ENCODE measurements at places on chromosomes 13 and 19.

DNA sequence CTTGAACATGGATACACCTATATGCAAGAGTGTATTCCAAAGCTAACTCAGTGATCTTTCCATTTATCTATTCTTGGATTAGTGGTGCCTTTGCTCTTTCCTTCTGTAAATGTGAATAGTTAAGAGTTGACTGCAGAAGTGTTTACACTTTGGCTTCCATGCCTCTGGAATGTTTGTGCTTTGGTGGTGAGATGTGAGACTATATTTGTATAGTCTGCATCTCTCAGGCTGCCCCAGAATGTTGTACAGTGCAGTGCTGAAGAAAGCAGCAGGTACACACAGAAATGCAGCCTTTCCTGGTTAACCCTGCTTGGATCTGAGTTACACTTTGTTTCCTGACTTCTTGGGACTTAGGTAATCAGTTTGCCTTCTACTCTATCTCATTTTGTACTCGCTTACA lies 90.2 kb downstream of the DNAJC15 start:
- DNase-seq, result no peak

GRCh38 chr19:19388568-19389555 lies 16.6 kb upstream of the GATAD2A start:
- DNase-seq, result no peak

DNA sequence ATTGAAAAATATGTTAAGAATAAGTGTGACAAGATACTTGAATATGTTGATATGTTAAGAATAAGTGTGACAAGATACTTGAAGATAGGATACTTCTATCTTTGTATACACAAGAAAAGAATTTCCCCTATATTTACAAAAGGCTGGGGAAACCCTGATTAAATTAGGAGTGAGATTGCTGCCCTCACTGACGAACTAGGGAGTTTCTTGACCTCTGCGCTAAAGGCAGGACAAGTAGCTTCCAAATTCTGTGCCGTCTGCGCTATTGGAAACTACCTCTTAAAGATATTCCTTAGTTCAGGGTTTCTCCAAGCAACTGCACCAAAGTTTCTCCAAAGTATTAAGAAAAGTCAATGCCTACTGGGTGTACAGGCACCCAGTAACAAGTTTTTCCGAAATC lies 730 bp downstream of the ZNF260 start:
- no peak for DNase-seq

DNA sequence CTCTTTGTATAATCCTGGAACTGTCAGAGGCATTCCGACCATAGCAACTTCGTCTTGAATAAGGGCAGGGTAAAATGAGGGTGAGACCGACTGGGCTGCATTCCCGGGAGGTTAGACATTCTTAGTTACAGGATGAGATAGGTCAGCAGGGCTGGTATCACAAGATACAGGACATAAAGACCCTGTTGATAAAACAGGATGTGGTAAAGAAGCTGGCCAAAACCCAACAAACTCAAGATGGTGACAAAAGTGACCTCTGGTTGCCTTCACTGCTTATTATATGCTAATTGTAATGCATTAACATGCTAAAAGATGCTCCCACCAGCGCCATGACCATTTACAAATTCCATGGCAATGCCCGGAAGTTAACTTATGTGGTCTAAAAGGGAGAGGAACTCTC lies 27.7 kb upstream of the MBNL2 start:
- no peak for DNase-seq

DNA sequence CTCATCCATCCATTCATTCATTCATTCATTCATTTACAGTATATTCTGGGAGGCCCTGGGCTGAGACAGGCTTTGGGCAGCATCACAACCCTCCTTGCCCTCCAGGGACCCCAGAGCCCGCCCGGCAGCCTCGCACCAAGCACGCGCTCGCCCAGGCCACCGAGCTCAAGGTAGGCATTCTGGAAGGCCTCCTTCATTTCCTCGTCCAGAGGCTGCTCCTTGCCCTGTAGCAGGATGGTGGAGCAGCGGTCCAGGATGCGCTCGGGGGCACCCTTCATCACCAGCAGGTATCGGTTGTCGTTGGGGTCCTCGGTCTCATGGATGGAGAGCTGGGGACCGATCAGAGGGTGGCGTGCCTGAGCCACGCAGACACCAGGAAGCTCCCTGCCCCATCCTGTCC lies 15.6 kb downstream of the ATP1A3 start:
- no peak for DNase-seq

DNA sequence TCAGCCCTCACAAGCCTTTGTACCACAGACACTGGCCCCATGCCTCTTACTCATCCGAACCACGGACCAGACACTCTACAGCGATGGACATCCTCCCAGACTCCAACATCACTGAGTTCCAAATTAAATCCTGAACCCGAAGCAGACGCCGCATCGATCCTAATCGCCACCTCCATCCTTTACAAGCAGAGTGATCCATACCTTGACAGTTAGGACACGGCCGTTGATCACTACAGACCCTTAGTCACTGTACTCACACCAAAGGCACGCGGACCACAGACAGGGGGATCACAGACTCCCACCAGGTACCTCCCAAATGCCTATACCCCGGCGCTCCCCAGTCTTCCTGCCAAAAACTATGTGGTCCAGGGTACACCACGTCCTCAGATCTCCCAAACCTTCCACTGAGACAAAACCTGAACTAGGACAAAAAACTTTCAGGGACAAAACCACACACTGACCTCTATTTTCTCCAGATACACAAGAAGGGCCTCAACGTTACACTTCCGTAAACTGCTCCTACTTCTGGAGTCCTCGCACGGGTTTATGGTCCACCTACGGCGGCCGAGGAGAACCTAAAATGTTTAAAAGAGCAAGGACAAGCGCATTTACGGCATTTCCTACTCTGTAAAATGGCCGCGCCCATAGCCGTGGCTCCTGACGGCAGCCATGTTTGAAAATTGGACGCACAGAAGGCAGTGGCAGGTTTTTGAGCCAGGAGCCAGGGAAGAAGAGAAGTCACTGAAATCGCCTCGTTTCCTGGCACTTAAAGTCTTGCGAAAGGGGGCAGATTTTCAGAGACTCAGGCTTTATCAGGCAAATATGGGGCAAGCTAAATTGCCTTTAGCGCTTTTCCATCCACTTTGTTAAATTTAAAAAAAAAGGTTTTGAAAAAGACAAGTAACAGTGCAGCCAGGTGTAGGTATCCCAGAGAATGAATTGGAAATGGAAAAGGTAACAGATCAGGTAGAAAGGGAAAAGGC lies at the start of gene ZNF350:
Gene ZNF350 (minus strand): TSS at position 532 of the 983 bp plus-strand sequence. CDS start 12,480 bp downstream, outside the sequence.
- no peak for DNase-seq

DNA sequence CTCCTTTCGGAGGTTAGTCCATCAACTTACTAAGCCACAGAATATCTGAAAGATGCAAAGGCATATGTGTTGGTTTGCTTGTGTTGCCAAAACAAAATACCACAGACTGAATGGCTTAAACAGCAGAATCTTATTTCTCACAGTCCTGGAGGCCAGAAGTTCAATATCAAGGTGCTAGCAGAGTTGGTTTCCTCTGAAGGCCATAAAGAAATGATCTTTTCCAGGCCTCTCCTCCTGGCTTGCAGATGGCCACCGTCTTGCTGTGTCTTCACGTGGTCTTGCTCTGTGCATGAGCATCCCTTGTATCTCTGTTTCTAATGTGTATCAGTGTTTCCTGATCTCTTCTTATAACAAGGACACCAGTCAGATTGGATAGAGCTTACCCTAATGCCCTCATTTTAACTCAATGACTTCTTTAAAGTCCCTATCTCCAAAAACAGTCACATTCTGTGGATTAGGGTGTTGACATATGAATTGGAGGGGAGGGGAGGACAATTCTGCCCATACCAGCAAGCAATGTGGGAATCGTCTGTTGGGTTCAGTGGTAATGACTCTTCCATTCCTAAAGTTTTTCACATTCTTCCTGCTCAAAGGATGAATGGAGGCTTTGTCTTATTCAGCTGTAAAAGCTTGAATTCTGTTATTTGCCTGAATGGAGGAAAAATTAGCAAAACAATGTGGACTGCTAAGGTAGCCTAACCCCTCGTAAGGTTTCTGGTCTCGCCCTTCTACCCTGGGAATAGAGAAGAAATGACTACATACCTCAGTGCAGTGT lies 715.7 kb downstream of the DIAPH3 start:
- DNase-seq, result no peak

DNA sequence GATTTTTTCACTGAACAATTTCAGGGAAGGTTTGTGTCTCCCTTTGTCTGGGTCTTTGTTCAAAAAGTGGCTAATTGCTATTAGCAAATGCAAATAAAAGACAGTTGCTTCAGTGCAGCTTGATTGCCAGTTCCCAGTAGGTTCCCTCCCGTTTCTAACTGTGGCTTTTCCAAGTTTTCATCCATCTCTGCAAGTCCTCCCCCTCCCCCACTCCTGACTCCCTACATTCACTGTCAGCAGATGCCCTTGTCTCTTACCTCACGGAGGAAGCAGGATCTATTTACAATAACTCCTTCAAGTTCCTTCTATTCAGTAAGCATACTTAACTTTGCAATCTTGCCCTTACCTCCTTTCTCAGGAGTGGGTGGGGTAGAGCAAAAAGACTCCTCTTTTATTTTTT lies 55.4 kb upstream of the SCEL start:
- no peak for DNase-seq

DNA sequence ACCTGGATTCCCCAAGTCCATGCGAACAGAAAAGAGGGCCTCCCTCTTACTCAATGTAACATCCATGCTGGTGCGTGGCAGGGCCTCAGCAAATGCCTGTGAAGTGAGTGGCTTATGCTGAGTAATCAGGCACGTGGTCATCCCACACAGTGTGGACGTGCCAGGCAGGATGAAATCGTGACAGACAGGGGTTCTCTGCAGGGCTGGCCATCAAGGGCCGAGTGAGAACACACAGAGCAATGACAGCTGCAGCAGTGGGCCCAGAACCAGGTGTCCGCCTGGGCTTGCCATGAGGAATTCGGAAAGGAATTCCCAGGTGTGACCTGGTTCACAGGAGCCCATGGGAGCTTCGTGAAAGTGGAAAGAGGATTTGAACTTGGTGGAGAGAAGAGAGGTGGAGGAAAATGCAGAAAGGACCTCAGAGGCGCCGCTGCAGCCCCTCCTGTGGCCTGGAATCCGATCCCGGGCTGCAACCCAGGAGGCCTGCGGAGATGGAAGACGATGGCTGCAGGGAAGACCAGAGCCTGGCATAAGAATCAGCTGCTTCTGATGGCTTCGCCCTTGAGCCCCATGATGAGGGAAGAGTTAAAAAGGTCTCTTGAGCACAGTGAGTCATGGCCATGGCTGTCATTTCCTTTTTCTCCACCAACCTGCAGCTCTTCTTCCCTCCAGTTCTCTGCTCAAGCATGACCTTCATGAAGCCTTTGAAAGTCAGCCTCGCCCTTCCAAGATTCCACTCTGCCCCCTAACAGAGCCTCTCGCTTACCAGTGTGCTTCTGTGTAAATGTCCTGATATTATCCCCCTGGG lies 34.6 kb upstream of the SOX1 start:
- DNase-seq, result no peak

- DNase-seq, result no peak
These were observed 23.0 kb downstream of the PAN3 start for GRCh38 chr13:28161370-28161769.

DNA sequence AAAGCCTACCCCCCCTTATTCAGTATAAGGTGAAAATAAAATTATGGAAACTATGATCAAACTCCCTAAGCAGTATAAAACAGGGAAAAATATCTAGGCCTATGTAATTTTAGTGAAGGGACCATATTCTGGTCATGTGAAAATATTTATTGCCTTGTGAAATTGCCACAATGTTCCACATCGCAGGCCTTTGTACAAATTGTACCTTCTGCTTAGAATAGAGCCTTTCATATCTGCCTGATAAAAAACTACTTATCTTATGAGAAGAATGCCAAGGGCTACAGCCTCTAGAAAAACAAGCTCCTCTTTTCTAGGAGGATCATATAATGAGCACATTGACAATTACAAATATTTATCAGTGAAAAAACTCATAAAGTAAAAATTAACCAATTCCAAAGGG lies 1280.0 kb downstream of the EFNB2 start:
- no peak for DNase-seq

- no peak for DNase-seq
These were observed 5.6 kb downstream of the CERS4 start for GRCh38 chr19:8214802-8215201.

GRCh38 chr13:72074663-72075062 lies 207.7 kb upstream of the DACH1 start:
- no peak for DNase-seq

DNA sequence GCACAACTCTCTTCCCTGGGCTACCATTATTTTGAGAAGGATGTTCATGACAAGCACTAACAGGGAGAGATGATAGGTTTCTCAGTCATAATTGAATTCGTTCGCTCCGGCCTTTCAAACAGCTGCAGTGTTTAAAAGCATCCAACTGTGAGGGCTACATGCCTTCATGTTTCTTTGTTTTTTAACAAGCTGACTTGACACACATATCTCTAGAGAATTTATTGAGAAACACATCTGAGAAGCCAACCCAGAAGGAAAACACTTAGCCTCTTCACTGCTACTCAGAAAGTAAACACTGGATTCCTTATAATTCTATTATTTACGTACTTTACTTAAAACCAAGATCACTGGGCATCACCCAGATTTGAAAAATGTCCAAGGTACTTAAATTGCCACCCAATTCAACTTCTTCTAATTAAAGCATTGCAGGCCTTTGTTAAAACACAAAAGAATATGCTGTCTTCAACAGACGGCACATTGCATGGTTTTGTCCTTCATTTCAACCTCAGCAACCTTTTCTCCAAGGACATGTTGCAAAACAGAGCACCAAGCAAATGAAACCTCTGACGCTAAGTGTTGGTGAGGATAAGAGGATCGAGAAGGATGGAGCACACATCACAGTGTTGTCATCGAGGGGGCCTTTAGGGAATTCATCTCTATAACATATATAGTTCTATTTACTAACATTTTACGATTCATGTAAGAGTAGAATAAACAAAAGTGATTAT lies 75.8 kb downstream of the TBC1D4 start:
- no peak for DNase-seq

DNA sequence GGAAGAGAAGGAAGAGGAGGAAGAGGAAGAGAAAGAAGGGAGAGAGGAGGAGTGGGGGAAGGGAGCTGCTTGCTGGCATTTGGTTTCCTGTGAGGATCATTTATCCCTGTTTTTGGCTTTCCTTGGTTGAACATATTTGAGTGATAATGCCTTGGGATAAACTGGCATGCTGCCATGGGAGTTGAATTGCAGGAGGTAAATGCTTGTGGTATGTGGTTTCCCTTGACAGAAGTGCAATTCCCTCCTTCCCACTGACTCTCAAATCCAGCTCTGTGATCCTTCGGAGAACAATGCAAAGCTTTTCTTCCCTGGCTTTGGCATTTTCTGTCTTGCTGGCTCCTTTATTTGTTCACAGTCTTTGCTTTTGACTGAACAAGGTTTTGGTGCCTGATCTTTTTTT lies 27.2 kb upstream of the CBY2 start:
- no peak for DNase-seq

GRCh38 chr13:20993661-20994440 lies 67.5 kb downstream of the LATS2 start:
- no peak for DNase-seq

DNA sequence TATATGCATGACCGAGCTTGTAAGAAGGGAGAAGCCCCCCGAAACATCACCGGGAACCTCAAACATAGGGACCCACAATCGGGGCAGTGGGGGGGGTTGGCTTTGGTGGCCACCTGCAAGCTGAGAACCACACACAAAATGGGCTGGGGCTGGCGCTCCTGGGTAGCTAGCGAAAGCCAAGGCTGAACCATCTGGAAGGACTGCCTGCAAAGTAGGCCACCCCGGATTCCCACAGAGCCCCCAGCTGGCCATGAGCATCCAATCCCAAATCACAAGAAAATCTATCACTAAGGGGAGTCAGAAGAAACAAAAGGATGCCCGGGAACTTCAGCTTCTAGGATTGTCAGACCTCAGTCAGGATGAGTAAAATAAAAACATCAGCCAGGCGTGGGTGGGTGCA lies 2.8 kb upstream of the PSPN start:
- no peak for DNase-seq

- no peak for DNase-seq
These were observed 12.3 kb downstream of the CIB3 start for GRCh38 chr19:16160943-16161560.
